ENCODE measurements at places on chromosomes 2 and 18. TPM values are rescaled to one million over a fixed set of nuclear protein-coding genes. Genes with fewer than 3 reads are reported as not detected.

The IL1F10 gene
- total RNA-seq: not detected

The GALNT13 gene
- total RNA-seq: 12.8 TPM

The KCNIP3 gene
- 6.1 TPM for total RNA-seq

The TCF23 gene
- total RNA-seq: not detected

The AGXT gene
- total RNA-seq: not detected

The C2orf80 gene
- total RNA-seq: not detected

The ASXL2 gene
- total RNA-seq: 4.4 TPM

The CFLAR gene
- total RNA-seq: 16.9 TPM

The REG3A gene
- total RNA-seq: not detected

The RPE gene
- 125 TPM for total RNA-seq

The NR4A2 gene
- 0.70 TPM for total RNA-seq

The MEIS1 gene
- 3.4 TPM for total RNA-seq

The SCN1A gene
- not detected for total RNA-seq

All from H4 (cell line).